Activated T-helper 17 cell treated with anti-CD3 and anti-CD28 coated beads, Interleukin-2, amount 50 U/mL, for 72 hours (primary cell): ENCODE measurements at places on chromosomes 1 and 21.

DNA sequence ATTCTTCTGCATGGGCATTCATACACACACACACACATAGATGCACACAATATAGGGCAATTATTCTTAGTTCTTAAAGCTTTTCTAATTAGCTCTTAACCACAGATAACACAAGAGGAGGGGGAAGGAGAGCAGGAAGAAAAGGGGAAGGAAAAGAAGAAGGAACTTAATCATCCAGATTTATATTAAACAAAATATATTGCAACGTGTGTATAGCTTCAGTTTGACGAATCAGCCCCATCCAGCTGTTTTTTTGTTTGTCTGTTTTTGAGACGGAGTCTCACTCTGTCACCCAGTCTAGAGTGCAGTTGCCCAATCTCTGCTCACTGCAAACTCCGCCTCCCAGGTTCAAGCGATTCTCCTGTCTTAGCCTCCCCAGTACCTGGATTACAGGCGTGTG lies 21.7 kb upstream of the ANKRD13C start:
- H3K4me3 ChIP-seq = no peak overlapping the region
- no peaks in the 10 kb centered on the region for H3K4me1 ChIP-seq
- no peaks in the 10 kb centered on the region for H3K36me3 ChIP-seq
- no peaks in the 10 kb centered on the region for H3K27me3 ChIP-seq
- no peak overlapping the region for H3K27ac ChIP-seq

DNA sequence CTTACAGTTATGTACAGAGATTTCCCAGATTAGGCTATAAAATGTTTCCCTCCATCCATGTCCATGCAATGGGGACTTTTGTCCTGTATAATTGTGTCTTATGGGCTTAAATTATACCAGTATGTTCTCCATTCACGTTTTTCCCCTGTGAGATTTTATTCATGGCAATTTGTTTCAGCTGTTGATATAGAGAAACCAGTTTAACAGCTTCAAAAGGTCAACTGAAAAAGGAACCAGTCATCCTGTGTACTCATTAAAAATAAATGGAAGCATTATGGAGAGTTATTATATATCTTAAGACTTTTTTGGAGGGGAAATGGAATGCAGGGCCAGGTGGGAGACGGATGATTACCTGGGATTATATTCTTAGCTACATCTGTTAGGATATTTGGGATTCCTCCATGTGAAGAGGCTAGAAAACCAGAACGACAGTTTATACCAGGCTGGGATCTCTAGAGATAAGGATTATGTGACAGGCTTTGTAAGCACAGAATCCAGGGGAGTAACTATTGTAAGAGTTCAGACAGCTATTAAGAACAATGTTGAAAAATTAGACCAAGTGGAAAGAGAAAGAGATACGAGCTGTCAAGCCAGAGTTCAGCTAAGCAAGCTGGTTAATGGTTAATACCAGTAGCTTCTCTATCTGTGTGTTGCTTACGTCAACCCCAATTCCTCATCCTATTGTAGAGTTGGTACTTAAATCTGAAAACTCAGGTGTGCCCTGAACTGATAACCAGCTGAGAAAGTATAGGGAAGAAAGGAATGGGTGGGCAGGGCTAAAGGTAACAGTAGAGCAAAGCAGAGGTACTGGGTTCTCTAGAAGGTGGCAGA lies 12.4 kb upstream of the ZNF697 start:
- H3K4me1 ChIP-seq = no peaks in the 10 kb centered on the region
- H3K27me3 ChIP-seq = peaks cover 29% of the 10 kb centered on the region
- no peaks in the 10 kb centered on the region for H3K36me3 ChIP-seq
- H3K4me3 ChIP-seq = no peak overlapping the region
- H3K27ac ChIP-seq = no peak overlapping the region

- no peak for ATAC-seq
- H3K27ac ChIP-seq = no peak overlapping the region
- no peaks in the 10 kb centered on the region for H3K27me3 ChIP-seq
- H3K4me3 ChIP-seq = no peak overlapping the region
- no peaks in the 10 kb centered on the region for H3K36me3 ChIP-seq
- no peaks in the 10 kb centered on the region for H3K4me1 ChIP-seq
Observed at GRCh38 chr1:236035681-236036101, 29.2 kb downstream of the NID1 start.

DNA sequence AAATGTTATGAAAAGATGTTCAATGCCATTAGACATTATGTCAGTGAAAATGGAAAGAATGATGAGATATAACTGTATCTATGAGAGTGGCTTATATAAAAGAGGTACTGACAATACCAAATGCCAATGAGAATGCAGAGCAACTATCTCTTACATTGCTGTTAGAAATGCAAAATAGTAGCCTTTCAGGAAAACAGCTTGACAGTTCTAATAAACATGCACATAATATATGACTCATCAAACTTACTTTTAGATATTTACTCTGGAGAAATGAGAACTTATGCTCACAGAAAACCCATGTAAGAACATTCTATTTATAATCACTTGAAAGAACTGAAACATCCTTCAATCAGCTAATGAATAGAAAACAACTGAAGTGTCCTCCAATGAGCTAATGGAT lies 996.7 kb upstream of the ADGRL4 start:
- H3K36me3 ChIP-seq = no peaks in the 10 kb centered on the region
- H3K4me1 ChIP-seq = no peaks in the 10 kb centered on the region
- no peak overlapping the region for H3K27ac ChIP-seq
- no peaks in the 10 kb centered on the region for H3K27me3 ChIP-seq

GRCh38 chr21:26849428-26850115 lies 4.4 kb upstream of the ADAMTS1 start:
- H3K27me3 ChIP-seq = peaks cover 42% of the 10 kb centered on the region
- no peak overlapping the region for H3K4me3 ChIP-seq
- ATAC-seq = no peak
- peaks cover 5% of the 10 kb centered on the region for H3K36me3 ChIP-seq

GRCh38 chr1:56189454-56189853 lies 389.9 kb downstream of the PLPP3 start:
- H3K4me3 ChIP-seq = no peak overlapping the region
- H3K27ac ChIP-seq = no peak overlapping the region
- H3K4me1 ChIP-seq = no peaks in the 10 kb centered on the region
- peaks cover 8% of the 10 kb centered on the region for H3K27me3 ChIP-seq
- ATAC-seq = no peak
- H3K36me3 ChIP-seq = no peaks in the 10 kb centered on the region

DNA sequence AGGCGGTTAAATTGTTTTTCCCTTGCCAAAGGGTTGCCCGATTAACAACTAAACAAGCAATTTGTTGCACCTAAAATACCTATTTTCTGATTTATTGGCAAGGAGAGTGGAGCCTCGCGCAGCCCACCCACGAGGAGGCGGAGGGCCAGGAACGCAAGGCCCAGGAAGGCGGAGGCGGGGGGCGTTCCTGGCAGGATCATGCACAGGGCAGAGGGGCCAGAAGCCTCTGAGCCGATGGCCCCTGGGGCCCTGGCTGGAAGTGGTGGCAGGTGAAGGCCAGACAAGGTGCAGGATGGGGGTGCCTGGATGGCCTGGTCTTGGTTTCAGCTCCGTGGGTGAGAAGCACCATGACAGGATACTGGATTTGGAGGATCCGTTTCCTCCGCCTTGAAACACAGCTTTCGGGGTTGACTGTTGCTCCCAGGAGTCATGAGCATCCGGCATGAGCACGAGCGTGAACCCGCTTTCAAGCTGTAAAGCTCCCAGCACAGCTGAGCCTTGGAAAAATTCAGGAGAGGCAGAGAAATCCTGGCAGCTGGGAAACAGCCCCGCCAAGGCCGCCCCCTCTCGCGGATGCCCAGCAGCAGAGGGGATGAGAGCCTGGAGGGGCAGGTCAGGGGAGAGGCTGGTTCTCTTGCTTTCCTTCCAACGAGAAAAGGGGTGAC lies 35.0 kb downstream of the AJAP1 start:
- peaks cover 20% of the 10 kb centered on the region for H3K27me3 ChIP-seq
- no peaks in the 10 kb centered on the region for H3K36me3 ChIP-seq
- no peaks in the 10 kb centered on the region for H3K4me1 ChIP-seq

DNA sequence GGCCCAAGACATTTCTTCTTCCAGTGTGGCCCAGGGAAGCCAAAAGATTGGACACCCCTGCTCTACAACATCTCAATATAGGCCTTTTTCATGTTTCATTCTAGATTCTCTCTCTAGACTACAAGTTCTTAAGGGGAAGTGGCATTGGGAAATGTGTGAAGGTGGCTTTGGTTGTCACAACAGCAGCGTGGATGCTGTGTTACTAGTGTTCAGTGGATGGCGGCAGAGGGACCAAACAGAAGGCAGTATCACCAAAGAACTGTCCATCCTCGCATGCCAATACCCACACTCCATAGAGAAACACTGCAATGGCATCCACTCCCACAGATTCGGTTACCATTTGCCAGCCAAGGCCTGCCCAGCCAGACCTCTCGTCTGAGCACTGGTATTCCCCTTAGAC lies 24.3 kb upstream of the IFNAR2 start:
- H3K27ac ChIP-seq = peak overlapping the region; percentile 78
- H3K36me3 ChIP-seq = no peaks in the 10 kb centered on the region
- H3K4me1 ChIP-seq = peaks cover 39% of the 10 kb centered on the region
- H3K4me3 ChIP-seq = peak overlapping the region; percentile 53

- H3K4me3 ChIP-seq = peak overlapping the region; percentile 97
- H3K4me1 ChIP-seq = peaks cover 21% of the 10 kb centered on the region
- no peak for ATAC-seq
Observed at GRCh38 chr1:183630748-183631147, 4.8 kb downstream of the ARPC5 start.

DNA sequence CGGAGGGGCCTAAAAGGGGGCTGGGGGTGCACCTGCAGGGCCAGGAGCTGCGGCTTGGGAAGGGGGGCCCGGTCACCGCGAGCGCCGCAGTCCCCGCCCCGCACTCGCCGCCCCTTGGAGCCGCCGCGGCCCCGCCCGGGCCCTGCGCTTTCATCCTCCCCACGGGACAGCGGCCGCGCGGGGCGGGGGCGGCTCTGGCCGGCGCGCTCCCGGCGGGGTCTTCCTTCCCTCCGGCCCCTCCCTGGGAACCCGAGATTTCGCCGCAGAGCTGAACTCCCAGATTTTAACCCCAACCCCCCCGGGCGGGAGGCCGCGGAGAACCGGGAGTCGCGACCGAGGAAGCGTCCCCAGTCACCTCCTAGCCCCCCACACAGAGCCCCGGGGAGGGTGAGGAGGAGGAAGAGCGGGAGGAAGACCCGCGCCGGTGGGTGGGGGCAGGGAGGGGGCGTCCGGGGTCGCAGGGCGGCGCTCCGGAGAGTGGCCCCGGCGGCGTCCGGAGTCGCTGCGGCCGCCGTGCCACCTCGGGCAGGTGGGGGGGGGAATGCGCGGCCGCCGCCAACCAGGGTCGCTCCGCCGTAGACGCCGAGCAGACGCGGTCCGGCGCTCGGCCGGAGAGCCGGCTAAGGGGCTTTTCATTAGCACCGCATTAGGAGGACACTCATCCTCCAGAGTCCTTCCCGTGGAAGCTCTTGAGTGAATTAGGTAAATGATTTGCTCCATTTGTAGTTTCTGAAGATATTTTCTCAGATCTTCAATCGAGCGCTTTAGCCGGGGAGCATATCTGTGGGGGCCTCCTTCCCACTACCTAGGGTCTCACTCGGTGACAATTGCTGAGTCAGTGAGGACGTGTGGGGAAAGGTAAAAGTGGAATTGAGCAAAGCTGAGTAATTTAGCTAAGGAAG lies 31.6 kb upstream of the NFIA start:
- peaks cover 9% of the 10 kb centered on the region for H3K4me1 ChIP-seq
- no peaks in the 10 kb centered on the region for H3K36me3 ChIP-seq
- peaks cover 46% of the 10 kb centered on the region for H3K27me3 ChIP-seq
- peak; percentile 54 for ATAC-seq

DNA sequence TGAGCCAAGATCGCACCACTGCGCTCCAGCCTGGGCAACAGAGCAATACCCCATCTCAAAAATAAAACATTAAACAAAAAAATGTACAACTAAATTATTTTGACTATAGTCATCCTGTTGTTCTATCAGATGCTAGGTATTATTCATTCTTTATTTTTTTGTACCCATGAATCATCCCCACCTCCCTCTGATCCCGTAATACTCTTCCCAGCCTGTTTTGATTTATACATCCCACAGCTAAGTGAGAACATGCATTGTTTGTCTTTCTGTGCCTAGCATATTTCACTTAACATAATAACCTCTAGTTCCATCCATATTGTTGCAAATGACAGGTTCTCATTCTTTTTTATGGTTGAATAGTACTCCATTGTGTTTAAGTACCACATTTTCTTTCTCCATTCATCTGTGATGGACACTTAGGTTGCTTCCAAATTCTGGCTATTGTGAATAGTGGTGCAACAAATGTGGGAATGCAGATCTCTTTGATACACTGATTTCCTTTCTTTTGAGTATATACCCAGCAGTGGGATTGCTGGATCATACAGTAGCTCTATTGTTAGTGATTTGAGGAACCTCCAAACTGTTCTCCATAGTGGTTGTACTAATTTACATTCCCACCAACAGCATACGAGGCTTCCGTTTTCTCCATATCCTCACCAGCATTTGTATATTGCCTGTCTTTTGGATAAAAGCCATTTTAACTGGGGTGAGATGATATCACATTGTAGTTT lies 84.4 kb downstream of the MACF1 start:
- ATAC-seq = no peak
- H3K4me3 ChIP-seq = no peak overlapping the region
- H3K27me3 ChIP-seq = no peaks in the 10 kb centered on the region
- H3K4me1 ChIP-seq = no peaks in the 10 kb centered on the region
- peaks cover 100% of the 10 kb centered on the region for H3K36me3 ChIP-seq

DNA sequence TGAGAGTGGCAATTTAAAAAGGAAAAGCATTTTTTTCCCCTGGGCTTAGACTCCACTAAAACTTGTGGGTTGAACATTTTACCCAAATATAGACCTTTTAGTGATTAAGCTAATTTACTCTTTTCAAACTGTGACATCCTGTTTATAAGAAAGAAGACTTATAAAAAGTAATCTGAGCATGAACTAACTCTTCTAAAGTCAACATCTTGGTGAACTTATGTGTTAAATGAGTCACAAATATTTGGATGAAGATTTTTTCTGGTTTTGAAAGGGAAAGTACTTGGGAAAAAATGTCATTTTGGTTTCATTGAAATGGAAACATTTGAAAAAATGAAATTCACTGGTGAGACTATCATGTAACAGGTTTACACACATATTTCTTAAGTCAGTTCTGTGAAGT lies 109.8 kb downstream of the KCNK2 start:
- H3K4me1 ChIP-seq = no peaks in the 10 kb centered on the region
- ATAC-seq = no peak
- no peaks in the 10 kb centered on the region for H3K36me3 ChIP-seq
- H3K4me3 ChIP-seq = no peak overlapping the region
- no peaks in the 10 kb centered on the region for H3K27me3 ChIP-seq

DNA sequence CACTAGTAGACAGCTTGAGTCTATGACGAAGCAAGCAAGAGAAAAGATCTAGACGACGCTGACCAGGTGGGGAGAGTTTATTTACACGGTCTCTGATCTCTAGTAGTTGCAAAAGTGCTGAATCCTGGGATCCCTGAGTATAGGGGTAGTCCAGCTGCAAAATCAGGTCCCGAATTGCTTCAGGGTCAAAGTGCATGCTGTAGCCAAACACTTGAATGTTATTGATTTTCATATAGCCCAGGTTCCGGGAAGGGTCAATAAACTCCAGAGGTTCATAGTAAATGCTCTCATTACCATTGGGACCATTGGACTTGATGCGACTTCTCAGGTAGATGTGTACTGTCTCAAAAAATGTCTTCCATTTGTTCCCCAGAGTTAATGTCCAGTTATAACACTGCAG lies 379.6 kb downstream of the BRINP3 start:
- no peak overlapping the region for H3K27ac ChIP-seq
- no peak overlapping the region for H3K4me3 ChIP-seq
- ATAC-seq = no peak
